Epithelial cell of proximal tubule (primary cell): ENCODE measurements at places on chromosomes 3 and 15. TPM values are rescaled to one million over a fixed set of nuclear protein-coding genes. Genes with fewer than 3 reads are reported as not detected.

The CSPG5 gene
- total RNA-seq, result 0.65 and 2.2 TPM in 2 replicates

The TUSC2 gene
- total RNA-seq, result 39.8 and 46.6 TPM in 2 replicates

The TTLL13 gene
- not detected in 2 replicates for total RNA-seq

The PLA1A gene
- total RNA-seq, result 0.14 and 0.52 TPM in 2 replicates

The ZMYND10 gene
- total RNA-seq, result 0.92 and 3.1 TPM in 2 replicates

The RPP14 gene
- 7.6 and 14.8 TPM in 2 replicates for total RNA-seq

The TOMM70 gene
- 27.5 and 37.0 TPM in 2 replicates for total RNA-seq

The STRIT1 gene
- total RNA-seq, result not detected in 2 replicates

The DUOXA2 gene
- not detected in 2 replicates for total RNA-seq

The PLCB2 gene
- 0.81 and 1.2 TPM in 2 replicates for total RNA-seq

The NAALADL2 gene
- 1.0 and 2.9 TPM in 2 replicates for total RNA-seq
